ENCODE measurements at places on chromosomes 13 and 19.

DNA sequence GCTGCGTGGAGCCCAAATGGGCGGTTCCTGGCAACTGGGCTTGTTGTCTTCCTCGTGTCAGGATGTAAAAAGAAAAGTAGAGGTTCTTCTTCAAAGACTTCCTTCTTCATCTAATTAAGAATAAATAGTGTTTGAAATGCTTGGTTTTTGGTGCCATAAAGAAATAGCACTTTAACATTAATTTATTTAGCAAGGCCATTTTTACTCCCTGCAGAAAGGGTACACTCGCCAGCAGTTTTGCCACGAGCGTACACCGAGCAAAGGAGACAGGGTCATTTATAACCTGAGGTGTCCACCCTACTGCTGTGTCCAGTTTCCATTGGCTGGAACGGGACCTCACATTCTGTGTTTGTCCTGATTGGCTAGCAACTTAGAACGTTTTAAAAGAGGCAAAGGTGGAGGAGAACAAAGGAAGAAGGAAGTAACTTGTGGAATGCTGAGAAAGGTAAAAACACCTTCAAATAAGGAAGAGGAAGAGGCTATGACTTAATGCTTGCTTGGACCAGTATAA lies 21.8 kb upstream of the OR10H1 start:
- DNase-seq, result no peak

GRCh38 chr19:39692166-39692565 lies 12.1 kb upstream of the LGALS14 start:
- no peak for DNase-seq

- DNase-seq, result no peak
Observed at GRCh38 chr13:113562844-113563243, 21.7 kb upstream of the TFDP1 start.

GRCh38 chr13:97165502-97166425 lies 56.4 kb upstream of the MBNL2 start:
- no peak for DNase-seq

DNA sequence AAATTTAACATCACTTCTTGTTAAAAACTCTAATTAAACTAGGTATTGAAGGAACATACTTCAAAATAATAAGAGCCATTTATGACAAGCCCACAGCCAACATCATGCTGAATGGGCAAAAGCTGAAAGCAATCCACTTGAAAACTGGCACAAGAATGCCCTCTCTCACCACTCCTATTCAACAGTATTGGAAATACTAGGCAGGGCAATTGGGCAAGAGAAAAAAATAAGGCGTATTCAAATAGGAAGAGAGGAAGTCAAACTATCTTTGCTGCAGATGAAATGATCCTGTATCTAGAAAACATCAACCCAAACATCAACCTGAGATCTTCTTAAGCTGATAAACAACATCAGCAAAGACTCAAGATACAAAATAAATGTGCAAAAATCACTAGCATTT lies 15.6 kb upstream of the LILRB1 start:
- no peak for DNase-seq

Measured in hippocampal formation (tissue), 2 donors.